Left lung (tissue), 14 donors: ENCODE measurements at places on chromosomes 1 and 21. TPM values are rescaled to one million over a fixed set of nuclear protein-coding genes. Genes with fewer than 3 reads are reported as not detected.

Gene KRTAP11-1
- not detected for polyA plus RNA-seq

Gene RNF223
- polyA plus RNA-seq, result 0.13 TPM

Gene PALMD
- polyA plus RNA-seq, result 29.9 TPM

Gene RNU5D-1
- not detected for polyA plus RNA-seq

Gene THEM5
- 1.2 TPM for polyA plus RNA-seq

Gene DENND2D
- 19.5 TPM for polyA plus RNA-seq

Gene TNFAIP8L2
- polyA plus RNA-seq, result 3.3 TPM

Gene BLZF1
- polyA plus RNA-seq, result 27.3 TPM

Gene MINDY1
- 53.8 TPM for polyA plus RNA-seq

Gene PODN
- 12.4 TPM for polyA plus RNA-seq

Gene NBPF4
- polyA plus RNA-seq, result not detected

Gene F13B
- polyA plus RNA-seq, result not detected

Gene BRDT
- not detected for polyA plus RNA-seq

Gene SUSD4
- polyA plus RNA-seq, result 25.0 TPM

Gene CLDN17
- polyA plus RNA-seq, result not detected

Gene GCSAML
- polyA plus RNA-seq, result 0.27 TPM

Gene MSH4
- 0.66 TPM for polyA plus RNA-seq

Gene RGS4
- 2.3 TPM for polyA plus RNA-seq

Gene PLA2G4A
- polyA plus RNA-seq, result 8.3 TPM

Gene ASPM
- polyA plus RNA-seq, result 25.9 TPM

Gene C1orf94
- polyA plus RNA-seq, result not detected

Gene ABCG1
- polyA plus RNA-seq, result 10.8 TPM
